ENCODE measurements at places on chromosomes 6 and 20.

GRCh38 chr6:12094689-12095088, 82.6 kb downstream of the HIVEP1 start:
- DNase-seq = no peak

DNA sequence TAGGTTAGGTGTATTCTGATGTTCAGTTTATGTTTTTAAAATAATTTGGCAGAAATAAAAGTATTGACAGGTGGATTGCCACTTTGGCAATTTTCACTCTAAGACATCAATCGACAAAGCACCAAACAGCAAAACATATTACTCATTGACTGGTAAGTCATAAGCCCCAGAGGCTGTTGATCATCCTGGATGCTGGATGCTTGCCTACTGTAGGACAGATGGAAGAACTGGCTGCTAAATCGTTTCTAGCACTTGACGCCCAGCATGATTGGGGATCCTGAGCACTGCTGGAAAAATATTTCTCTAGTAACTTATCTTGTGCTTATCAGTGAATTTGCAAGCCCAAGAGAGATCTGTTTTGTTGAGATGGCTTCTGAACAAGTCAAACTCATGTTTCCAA, 1001.9 kb upstream of the FLRT3 start:
- DNase-seq = no peak

GRCh38 chr6:128206610-128207426, 306.0 kb upstream of the THEMIS start:
- no peak for DNase-seq

GRCh38 chr6:111628142-111628850, 22.6 kb upstream of the TRAF3IP2 start:
- no peak for DNase-seq

GRCh38 chr20:1563598-1563997, 6.1 kb upstream of the SIRPD start:
- no peak for DNase-seq

- DNase-seq = no peak
Measured at GRCh38 chr20:31845300-31845863, at the start of gene FOXS1. FOXS1 (minus strand) TSS chr20:31845604; CDS start chr20:31845542, 62 bp downstream.

GRCh38 chr6:139003751-139004150, 15.7 kb upstream of the REPS1 start:
- DNase-seq = no peak

DNA sequence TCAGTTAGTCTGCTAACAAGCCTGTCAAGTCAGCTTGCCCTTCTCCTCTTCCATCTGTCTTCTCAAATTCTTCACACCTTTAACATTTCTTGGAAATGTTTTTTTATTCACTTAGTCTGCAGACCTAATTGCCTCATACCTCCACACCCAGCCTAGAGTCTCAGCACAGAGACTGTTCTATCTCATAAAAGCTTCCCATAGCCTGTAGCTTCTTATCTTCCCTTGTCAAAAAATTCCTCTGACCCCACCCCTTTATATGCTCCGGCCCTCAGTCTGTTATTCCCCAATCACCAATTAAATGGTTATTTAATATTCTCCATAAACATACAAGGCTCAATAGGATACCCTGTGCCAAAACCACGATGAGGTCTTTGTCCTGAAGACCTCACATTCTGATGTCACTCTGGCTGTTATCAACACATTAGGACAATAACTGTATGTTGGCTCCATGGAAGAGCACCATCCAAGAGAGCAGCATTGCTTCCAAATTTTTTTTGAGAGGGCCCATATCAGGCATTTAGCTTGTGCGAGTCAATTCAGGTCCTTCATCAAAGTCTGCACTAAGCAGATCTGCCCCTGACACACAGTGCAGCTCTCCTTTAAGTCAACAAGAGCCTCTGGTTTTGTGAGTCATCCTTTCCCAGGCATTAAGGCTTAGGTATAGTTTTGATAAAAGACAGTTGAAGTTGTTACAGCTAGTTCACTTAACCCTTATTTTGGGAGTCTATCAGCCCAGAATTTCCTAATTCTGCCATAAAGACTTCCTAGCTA, 83.2 kb upstream of the TBX18 start:
- DNase-seq = no peak

DNA sequence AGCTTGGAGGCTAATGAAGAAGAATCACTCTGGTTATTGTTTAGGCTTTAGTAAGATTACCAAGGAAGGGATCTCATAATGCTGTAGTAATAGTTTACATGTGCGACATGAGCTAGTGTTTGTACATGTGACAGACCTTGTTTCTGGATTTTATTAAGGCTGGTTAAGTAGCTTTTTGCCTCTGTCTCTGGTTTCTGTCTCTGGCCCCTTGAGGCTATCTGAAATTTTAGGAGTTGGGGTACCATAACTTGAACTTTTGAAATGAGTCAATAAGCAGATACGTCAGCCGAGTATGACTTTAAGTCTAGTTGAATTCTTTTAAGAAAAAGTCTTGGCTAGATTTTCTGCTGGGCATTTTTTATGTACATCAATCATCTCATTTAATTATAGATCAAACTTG, 9.5 kb downstream of the CBFA2T2 start:
- DNase-seq = no peak

- no peak for DNase-seq
Measured at GRCh38 chr6:45377043-45377553, 636 bp downstream of the SUPT3H start.

DNA sequence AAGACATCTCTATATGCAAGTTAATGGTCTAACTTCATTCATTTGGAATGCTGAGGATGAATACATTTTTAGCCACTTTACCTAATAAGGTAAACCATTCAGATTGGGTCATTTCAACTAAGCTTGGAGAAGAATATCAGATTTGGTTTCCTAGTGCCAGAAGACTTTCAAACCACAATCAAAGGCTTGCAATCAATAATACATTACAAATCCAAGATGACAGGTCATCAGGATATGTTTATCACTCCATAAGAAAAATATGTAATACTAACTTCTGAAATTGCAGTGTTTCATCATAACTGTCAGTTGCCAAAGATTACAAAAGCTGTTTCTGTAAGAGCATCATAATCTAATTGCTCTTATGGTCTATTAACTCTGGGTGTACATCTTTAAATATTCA, 654.0 kb downstream of the COL12A1 start:
- no peak for DNase-seq

DNA sequence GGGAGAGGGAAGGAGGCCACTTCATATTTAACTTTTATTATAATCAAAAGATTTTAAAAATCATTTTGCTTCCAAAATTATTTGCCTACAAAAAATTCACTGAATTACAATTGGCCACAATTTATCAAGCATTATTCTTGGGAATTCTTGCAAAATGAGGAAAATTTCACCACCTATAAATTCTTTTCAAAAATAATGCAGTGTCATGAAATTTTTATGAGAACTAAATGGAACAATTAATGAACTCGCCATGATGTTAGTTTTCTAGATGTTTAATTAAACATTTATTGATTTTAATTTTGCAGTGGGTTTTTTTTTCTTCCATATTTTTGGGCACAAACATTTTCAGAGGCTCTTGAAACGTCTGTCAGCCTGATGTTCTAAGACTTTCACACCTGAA, 5.8 kb upstream of the ZBP1 start:
- DNase-seq = no peak

DNA sequence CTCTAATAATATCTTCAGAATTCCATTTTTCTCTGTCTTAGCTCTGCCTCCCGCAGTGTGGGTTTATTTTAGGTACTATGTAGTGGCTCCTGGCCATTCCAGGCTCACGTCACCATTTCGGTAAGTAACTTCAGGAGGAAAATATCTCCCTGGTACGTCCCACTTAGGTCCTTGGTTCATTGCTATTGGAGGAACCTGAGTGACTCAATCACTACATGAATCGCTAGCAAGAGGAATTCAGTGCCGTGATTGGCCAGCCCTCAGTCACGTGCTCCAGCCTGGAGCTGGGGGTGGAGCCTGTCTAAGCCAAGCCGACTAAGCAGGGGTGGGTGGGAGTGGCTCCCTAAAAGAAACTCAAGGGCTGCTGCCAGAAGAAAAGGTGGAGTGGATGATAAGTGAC, 67.3 kb upstream of the E2F3 start:
- DNase-seq = no peak

DNA sequence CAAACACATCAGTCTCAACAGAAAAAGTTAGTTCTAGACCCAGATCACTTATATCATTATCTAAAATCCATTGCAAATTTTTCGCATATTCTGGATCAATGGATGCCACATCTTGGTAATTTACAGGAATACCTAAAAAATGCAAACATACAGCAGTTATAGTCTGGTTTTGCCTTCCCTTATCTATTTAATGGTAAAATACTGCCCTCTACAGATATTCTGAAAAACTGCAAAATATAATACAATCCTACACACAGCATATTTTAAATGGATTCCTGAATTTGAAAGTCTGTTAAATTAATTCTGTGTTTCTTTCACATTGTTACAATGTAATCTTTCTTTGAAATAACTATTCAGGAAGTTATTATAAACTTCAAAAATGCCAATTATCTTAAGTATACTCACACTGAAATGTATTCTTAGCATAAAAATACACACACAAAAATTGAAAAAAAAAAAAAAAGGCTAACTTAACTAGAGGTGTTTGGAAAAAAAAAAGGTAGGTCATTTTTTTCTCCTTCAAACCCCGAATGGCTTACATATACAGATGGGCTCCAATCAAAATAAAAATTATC, 88.4 kb downstream of the HACE1 start:
- DNase-seq = no peak
